ENCODE measurements at places on chromosomes 4 and X.

DNA sequence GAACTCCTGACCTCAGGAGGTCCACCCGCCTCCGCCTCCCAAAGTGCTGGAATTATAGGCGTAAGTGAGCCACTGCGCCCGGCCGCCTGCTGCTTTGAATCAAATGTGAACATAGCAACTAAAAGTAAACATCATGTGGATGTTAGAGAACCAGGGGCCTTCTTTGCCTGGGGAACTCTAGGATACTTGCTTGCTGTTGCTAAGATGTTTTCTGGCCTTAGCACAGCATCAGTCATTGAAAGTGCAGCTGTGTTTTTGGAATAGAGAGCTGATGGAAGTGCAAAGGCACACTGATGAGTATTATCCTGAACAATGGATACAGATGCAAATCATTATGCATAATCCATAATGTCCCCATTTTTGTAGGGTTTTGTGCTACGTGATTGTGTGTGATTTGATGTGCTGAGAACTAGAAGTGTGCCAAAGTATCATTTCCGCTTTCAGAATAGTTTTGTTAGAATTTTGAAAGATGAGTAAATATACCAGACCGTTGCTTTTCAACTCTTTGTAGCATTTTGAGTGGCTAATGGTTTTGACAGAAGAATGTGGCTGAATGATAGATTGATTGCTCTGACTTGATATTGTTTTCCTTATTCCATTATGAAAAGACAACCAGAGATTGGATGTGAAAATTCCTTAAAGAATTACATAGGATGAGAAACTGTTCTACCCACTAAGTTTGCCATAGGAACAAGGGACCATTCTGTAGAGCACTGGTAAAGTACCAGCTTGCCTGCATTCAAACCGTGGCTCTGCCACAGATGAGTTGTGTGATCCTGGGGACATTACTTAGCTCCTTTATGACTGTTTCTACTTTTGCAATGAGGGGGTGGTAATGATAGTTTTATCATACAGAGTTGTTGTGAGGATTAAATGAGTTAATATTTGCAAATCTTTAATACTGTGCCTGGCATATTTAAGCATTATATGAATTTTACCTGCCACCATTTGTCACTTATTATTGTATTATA is 74.7 kb downstream of the REPS2 start:
- DNase-seq: no peak

DNA sequence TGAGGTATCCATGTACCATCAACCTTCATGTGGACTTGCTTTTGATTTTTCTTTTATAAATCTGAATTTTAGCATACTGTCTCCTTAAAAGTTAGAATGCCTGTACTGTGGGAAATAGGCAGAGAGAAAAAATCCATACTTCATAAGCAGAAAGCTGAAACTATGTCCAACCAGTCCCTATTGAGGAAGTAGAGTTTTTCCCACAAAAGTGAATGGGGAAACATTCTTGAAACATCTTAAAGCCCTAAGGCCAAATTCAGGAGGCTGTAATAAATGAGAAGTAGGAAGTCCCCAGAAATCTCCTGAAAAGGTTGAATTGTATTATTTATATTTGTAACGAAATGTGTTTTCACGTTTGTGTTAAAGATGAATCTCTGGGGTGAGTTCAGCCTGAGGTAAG is 56.3 kb downstream of the ENOX2 start:
- no peak for DNase-seq

- DNase-seq: no peak
Measured at GRCh38 chrX:12814420-12814819, 23.2 kb downstream of the PRPS2 start.

GRCh38 chr4:108360754-108361445 is 192.2 kb upstream of the LEF1 start:
- no peak for DNase-seq

Measured in DMS153 (cell line).